Left renal pelvis (tissue), 4 donors: ENCODE measurements at places on chromosomes 16 and 17. TPM values are rescaled to one million over a fixed set of nuclear protein-coding genes. Genes with fewer than 3 reads are reported as not detected.

TEDC2 gene
- polyA plus RNA-seq = 6.1 TPM

- DNase-seq = peak; percentile 82
Observed at GRCh38 chr16:67184995-67185650, 1.4 kb upstream of the MATCAP1 start.

OR1A1 gene
- polyA plus RNA-seq = 0.05 TPM

CCL16 gene
- polyA plus RNA-seq = not detected

GRCh38 chr16:72404299-72404698 lies 232.3 kb upstream of the PMFBP1 start:
- no peak for DNase-seq

DNA sequence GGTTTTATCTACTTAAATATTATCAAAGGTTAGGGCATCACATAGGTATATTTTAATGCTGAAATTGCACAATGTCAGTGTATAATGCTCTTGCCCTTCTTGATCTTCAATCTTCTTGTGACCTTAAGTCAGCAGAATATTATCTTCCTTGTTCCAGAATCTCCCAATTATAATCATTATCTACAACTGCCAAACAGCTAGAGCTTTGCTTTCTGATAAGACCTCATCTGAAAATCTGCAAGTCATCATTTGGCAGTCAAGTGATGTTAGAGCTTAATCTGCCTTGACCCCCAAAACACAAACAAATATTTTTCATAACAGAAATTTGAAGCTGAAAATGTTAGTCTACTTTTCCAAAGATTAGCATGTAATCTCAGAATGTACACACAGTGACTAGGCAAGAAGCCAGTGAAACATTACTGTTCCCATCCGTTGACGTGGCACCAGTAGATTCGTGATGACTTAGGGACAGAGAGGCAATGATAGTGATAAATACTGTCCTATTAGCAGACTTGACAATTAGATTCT lies 19.8 kb downstream of the REXO5 start:
- DNase-seq = no peak

GFER gene
- 29.2 TPM for polyA plus RNA-seq

DNA sequence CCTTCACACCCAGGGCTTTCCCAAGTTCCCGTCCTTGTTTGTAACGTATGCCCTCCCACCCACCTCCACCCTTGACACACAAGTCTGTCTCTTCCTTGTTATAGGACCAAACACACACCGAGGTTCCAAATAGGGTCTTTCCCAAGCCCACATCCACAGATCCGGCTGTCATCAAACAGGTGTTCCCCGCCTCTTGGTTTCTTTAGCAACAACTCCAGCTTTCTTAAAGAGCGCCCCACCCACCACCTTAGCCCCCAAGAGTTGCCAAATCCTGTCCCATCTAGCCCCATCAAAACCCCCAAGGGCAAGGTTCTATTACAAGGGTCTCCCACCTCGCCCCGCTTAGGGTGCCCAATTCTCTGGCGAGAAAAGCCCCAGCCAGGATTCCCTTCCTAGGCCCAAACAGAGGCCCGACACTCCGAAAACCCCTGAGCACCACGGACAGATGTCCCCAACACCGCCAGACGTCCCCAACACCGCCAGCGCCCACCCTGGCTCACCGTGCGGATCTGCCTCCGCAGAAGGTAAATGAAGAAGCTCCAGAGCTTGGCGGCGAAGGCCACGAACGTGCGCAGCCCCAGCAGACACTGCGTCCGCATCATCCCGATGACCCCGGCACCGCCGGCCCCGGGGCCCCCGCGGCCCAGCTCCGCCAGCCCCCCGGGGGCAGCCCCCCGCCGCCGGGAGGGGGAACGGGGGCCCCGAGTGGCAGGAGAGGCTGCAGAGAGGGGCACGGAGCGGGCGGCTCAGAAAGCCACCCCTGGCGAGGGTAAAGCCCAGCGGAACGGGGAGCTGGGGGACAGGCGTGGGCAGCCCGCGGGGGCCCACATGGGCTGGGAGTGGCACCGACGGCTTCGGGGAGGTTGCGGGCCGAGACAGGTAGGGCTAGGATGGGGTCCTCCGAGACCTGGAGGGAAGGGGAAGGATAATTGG lies 573 bp downstream of the CTDNEP1 start:
- DNase-seq = no peak

- DNase-seq = no peak
Observed at GRCh38 chr16:84545114-84545737, 40.8 kb upstream of the MEAK7 start.

PDE6G gene
- 13.8 TPM for polyA plus RNA-seq

GRCh38 chr17:1179112-1179817 lies 516 bp downstream of the ABR start:
- DNase-seq = no peak
